Stimulated activated CD8-positive, alpha-beta memory T cell treated with anti-CD3 and anti-CD28 coated beads, Interleukin-4, amount 100 ng/mL, for 1 hour (primary cell): ENCODE measurements at places on chromosomes 7 and 10.

DNA sequence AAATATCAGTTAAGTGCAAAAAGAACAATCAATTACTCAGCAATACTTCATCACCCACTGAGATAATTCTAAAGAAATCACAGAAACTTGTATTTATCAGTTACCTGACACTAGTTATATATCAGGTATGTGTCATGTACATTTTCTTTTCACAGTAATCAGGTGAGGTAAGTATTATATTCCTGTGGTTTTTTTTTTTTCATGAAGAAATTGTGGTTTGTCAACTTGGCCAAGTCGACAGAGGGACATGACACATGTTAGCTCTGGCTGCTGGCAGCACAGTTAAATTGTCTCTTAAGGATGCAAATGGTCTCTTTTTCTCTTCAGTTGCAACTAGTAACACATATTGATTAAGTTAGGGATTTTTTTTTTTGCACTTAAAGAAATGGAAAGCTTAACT, 13.7 kb upstream of the GPR141 start:
- no peak for DNase-seq

- no peak for DNase-seq
Measured at GRCh38 chr7:150439967-150440366, 10.5 kb upstream of the GIMAP8 start.

DNA sequence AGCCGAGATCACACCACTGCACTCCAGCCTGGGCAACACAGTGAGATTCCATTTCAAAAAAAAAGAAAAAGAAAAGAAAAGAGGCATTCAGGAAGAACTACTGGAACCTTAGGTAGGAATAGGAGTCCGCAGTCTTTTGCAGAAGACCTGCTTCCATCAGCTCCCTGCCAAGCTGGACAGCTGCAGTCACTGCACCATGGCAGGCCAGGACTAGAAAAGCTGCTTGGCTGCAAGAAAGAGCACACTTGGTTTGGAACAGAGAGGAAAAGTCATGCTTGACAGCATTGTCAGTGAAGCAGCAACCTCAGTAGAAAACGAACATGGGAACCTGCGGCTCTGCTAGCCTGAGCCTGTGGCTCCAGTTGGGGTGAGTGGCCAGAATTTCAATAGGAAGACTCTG, 104.3 kb downstream of the MARCHF5 start:
- no peak for DNase-seq

GRCh38 chr10:69901628-69902505, 100.2 kb downstream of the COL13A1 start:
- DNase-seq: no peak

GRCh38 chr10:6158276-6158675, 44.5 kb upstream of the PFKFB3 start:
- DNase-seq: no peak

- DNase-seq: no peak
Measured at GRCh38 chr10:60130130-60130579, 223.8 kb upstream of the CCDC6 start.

GRCh38 chr10:36888925-36889573, 236.3 kb upstream of the ANKRD30A start:
- no peak for DNase-seq

DNA sequence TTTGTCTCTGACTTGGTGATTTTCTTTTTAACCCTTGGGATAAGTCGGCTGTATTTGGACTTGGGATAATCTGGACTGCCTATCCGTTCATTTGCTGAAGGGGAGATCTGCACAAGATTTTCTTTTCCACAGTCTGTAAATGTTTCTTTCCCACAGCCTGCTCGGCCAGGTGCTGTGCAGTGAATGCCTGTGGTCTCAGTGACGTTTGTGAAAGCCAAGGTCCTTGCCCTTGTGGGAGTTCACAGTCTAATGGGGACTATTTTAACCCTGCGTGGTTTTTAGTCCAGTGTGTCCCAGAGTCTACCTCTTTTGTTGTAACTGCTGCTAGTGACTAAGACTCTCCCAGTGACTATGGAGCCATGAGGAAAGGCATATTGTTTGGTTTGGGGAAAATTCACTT, 8.9 kb downstream of the PNLIP start:
- DNase-seq: no peak

DNA sequence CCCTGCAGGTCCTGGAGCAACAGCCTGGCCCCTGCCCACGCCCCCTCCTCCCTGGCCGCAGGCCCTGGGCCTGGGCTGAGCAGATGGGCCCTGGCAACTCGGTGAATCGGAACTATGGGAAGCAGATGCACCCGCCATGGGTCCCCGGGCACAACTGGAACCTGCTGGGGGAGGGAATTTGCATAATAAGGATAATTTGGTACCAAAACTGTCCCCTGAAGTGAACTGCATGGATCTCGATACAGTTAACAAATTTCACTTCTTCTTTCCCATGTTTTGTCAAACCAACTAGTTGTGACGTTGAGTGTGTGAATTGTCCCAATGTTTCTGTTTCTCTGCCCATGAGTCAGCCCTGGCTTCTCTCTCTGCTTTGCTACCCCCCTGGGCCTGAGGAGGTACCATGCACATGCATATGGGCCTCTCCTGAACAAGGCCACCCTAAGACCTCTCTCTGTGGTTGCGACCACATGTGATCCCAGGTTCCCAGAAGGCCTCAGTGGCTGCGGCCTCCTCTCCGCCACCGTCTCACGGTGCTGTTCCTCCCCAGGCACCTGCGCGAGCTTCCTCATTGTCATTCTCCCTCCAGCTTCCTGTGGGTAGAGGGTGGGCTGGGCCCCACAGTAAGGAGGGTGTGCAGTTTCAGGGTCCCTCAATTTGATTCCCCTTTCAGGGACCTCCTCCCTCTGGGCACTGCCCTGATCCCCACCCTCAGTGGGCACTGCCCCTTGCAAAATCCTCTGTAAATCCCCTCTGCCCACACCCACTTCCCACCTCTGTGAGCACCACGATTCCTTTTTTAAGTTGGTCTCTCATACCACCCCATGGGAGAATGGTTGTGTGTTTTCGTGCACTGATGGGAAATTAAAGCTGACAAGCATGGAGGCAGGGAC, 40.0 kb downstream of the FIGNL1 start:
- no peak for DNase-seq

- DNase-seq: no peak
Measured at GRCh38 chr7:50696810-50697582, 85.7 kb downstream of the GRB10 start.

DNA sequence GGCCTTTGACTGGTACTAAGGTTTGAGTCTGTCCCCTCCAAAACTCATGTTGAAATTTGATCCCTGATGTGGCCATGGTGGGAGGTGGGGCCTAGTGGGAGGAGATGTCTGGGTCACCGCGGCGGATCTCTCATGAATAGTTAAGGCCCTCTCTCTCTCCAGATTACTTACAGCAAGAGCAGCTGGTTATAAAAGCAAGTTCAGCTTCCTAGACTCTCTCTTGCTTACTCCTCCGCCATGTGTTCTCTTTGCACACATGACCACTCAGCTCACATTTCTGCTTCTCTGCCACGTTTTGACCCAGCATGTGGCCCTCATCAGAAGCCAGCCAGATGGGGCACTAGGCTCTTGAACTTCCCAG, 29.9 kb upstream of the ZMIZ1 start:
- DNase-seq: no peak

DNA sequence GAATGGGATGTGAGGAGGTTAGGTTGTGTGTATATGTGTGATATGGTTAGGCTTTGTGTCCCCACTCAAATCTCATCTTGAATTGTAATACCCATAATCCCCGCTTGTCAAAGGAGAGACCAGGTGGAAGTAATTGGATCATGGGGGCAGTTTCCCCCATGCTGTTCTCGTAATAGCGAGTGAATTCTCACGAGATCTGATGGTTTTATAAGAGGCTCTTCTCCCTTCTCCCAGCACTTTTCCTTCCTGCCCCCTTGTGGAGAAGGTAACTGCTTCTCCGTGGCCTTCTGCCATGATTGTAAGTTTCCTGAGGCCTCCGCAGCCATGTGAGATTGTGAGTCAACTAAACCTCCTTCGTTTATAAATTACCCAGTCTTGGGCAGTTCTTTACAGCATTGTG, 47.3 kb downstream of the NPVF start:
- DNase-seq: no peak

GRCh38 chr10:30877111-30877510, 154.6 kb downstream of the ZNF438 start:
- DNase-seq: no peak

DNA sequence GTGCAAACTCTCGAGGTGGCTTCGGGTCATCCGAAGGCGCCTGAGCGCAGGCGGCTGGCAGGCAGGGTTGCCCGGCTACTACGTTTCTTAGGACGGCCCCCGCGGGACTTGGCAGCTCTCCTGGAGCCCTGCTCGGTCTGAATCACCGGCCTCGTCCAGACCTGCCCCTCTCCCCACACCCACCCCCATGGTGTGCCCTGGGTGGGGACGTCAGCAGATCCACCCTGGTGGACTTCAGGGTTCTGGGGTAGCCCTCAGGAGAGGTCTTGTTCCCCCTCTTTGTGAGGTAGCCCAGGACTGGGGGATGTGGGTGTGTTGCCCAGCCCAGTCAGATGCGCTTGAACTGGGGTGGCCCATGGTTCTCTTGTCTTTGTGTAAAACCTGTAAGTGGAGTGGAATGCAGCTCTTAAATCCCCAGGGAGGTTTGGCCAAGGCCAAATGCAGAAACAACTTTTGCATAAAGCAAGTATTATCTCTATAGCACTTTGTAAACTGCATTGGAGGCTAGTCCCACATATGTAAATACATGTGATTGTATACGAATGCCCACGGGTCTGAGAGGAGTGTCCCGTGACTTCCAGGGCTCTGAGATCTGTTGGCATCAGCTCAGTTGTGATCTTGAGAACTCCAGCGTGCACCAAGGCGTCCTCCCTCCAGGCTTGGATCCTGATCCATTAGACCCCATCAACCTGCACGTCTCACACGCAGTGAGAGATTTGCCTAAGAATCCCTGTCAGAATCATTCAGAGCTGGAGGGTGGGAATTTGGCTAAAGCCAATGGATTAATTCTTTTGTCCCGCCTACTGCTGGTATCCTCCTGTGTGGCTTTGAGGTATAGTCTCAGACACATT, 1.8 kb downstream of the PFKFB3 start:
- no peak for DNase-seq

- DNase-seq: no peak
Measured at GRCh38 chr10:132408367-132408781, 11.4 kb downstream of the PWWP2B start.

DNA sequence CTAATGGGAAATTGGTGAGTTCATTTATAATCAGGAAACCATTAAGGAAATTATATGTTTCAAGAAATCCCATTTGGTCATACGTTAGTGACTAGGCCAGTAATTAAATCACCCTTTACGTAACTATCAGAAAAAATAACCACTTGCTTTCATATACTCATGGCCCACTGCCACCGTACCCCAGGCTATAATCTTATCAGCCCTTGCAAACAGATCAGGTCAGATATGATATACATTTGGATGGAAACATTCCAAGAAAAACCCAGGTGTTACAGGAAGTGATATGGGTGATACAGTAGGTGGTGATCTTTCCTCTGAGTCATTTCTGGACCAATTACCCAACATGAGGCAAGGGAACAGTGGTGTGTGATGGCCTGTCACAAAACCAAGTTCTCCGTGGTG, 481.0 kb upstream of the SEMA3A start:
- no peak for DNase-seq

DNA sequence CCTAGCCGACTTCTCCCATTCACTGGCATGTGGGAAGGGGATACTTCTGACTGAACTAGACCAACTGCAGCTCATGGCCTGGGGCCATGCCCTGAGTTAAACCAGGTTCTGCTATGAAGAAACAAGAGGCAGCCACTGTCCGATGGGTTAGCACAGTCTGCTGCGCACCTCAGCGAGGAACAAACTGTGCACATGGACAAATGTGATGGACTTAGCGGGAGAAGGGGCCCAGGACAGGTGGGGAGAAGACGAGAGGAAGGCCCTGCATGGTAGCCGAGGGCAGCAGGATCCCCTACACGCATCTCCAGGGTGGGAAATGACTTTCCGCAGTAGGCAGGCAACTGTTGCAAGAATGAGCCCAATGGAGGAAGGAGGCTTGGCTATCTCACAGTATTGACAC, 115.0 kb downstream of the PRKAG2 start:
- no peak for DNase-seq

DNA sequence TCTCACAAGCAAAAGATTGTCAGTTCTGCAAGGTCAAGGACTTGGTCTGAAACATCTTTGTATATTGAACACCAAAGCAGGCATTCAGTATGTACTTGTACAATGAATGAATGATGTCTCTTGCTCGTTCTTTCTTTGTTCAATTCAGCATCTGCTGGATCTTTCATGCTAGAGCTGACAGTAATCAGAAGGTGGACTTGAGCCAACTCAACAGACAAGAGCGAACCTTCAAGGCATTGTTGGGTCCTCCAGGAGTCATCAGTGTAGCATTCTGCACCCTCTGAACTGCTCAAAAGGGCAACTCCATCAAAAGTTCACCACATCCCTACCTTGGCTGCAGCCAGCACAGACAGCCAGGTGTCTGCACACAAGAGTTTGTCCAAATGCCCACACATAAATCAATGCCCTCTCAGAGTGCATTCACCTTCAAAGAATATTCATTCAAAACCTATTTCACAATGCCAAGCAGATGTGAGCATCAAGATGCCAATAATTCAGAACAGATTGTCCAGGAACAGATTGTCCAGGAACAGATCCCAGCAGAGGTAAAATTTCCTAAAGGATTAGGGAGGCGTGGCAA, 386.7 kb downstream of the CALN1 start:
- DNase-seq: no peak

DNA sequence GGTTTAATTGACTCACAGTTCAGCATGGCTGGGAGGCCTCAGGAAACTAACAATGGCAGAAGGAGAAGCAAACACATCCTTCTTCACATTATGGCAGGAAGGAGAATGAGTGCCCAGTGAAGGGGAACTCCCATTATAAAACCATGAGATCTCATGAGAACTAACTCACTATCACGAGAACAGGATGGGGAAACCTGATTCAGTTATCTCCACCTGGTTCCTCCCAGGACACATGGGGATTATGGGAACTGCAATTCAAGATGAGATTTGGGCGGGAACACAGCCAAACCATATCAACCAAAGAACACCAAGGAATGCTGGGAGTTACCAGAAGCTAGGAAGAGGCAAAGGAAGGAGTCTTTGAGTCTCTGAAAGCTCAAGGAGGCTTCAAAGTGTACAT, 94.3 kb downstream of the IPMK start:
- DNase-seq: no peak

GRCh38 chr7:1532456-1533254, 2.2 kb downstream of the MAFK start:
- peak; percentile 33 for DNase-seq

DNA sequence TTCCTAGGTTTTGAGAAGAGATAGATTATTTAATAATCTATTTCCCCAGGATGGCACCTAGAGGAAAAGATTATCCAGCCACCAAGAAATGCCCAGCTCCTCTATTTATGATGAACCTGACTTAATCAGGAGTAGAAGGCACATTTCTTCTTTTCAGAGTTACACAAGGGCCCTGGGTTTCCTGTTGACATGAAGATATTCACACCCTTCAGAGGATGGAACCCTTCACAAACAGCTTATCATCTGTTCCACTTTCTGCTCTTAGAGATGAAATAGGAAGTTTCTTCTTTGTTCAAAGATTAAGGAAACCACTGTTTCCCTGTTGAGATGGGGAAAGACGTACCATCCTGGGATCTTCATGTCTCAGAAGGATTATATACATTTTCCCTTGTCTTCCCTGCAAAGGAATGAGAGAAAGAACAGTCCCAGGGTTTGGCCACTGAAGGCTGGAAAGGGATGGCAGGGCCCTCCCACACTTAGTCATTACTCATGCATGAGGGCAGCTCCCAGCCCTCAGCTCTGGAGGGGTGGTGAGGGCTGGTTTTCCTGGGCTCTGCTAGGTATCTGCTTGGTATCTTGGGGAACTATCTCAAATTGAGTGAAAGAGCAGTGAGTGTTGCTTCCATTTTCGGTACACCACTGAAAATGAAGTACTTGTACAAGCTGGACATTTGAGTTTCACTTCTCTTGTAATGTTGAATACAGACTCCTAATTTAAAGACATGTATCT, 64.0 kb downstream of the MTPAP start:
- no peak for DNase-seq
